Large intestine (tissue), 12 donors: ENCODE measurements at places on chromosomes 5 and 9. TPM values are rescaled to one million over a fixed set of nuclear protein-coding genes. Genes with fewer than 3 reads are reported as not detected.

DNA sequence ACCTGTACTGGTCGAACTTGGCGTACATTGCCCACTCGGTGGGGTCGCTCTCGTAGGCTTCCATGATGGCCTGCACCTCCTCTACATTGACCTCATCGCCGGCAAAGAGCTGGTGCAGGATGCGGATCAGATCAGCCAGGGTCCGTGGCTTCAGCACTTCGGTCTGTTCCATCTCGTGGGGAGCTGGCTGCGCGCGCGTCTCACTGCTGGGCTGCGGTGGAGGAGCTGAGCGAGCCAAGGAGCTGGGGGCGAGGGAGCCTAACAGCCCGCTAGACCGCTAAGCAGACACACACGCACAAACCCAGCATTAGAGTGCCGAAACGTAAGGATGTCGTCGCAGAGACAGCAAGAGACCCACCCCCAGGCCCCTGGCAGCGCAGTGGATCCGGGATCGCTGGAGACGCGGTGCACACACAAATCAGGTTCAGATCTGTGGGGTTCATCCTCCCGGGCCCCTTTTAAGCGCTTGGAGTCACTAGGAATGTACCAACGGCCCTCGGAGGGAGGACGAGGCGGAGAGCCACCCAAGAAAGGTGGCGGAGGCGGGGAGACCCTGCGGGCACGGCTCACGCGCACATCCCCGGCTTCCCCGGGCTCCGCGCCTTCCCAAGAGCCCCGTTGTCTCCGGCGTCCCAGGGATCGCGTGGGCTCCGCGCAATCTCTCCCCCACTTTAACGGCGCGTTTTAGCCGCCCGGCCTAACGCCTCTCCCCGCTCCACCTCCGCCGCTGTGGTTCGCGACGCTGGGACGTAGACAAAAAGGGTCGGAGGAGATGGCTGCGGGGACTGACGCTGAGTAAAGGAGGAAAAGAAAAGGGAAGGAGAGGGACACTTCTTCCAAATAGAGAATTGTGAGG, at the start of gene CDO1:
Gene CDO1, minus strand, starts transcription at position 434 of the 856 bp plus-strand sequence. Its CDS starts 262 bp downstream, at position 172.
- peak; percentile 53 for DNase-seq

- DNase-seq, result no peak
These were observed 2.8 kb downstream of the SLC31A2 start for GRCh38 chr9:113153599-113153998.

DNA sequence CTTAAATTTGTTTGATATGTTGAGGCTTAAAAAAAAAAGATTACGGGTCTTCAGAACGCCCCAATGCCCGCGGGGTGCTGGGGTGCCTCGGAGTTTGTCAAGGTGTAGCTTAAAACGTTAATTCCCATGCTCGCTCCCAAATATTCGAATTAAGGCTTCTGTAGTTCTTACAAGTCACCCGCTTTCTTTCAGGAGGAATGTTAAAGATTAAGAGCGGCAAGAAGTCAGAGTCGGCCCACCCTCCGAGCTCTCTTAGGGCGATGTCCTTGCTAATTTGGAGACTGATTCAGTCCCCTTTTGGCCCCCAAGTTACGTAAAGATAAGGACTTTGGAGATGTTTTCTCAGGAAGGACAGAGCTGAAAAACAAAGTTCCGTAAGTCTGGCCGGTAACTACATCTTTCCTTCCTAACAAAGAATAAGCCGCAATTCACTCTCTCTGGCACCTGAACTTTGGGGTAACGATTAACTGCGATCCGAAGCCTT, 746 bp upstream of the NPM1 start:
- DNase-seq, result no peak

GRCh38 chr5:68862560-68862959, 231.3 kb upstream of the SLC30A5 start:
- no peak for DNase-seq

- DNase-seq, result no peak
These were observed 204.5 kb downstream of the FBXL7 start for GRCh38 chr5:15704397-15704947.

The SEMA6A gene
- polyA plus RNA-seq, result 55.9 TPM
